Activated naive CD4-positive, alpha-beta T cell treated with Interleukin-2 at 50 U/mL for 16 hours (primary cell): ENCODE measurements at places on chromosomes 2 and 18.

GRCh38 chr2:99643787-99644418, 154.1 kb upstream of the REV1 start:
- DNase-seq: no peak

DNA sequence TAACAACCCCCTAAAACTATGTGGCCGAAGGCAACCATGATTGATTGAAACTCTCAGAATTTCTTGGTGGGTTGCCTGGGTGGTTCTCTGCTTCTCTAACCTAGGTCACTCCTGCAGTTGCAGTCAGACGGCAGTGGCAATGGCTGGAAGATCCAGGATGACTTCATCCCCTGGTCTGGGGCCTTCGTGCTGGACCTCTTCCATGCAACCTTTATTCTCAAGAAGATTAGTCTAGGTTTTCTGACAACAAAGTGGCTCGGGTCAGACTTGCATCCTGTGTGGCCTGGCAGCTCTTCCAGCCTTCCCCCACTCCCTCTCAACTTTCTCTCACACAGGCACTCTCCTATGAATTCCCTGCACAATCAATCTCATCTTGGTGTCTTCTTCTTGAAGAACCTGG, 76.4 kb downstream of the METTL4 start:
- DNase-seq: no peak

GRCh38 chr2:26655611-26656195, 14.5 kb upstream of the CIB4 start:
- DNase-seq: no peak

GRCh38 chr2:64792300-64792699, 138.6 kb upstream of the SERTAD2 start:
- DNase-seq: no peak

DNA sequence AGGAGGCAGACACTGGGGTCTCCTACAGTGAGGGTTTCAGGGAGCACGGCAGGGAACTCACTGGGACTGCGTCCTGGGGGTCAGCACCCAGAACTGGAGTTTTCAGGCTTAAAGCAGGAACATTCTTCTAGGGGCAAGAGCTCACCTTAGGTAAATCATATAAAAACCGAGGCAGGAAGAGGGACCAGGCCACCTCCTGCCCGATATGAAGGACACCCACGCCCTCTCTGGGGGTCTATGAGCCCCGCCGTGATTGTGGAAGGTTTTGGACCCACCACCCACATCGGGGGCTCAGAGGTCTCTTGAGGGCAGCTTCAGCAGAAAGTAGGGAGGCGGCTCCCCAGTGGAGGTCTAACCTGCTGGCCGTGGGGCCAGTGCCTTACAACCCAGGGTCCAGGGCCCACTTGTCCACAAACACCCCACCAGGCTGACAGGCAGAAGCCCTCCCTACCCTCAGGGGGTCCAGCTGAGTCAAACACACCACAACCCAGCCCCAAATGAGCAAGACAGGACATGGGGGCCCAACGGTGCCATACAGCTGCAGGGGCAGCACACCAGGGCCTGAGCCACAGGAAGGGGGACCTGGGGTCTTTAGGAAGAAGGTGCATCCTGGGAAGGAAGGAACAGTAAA, 25.3 kb downstream of the CROCC2 start:
- DNase-seq: no peak

- no peak for DNase-seq
Observed at GRCh38 chr2:32678825-32679224, 51.0 kb downstream of the TTC27 start.

- no peak for DNase-seq
Observed at GRCh38 chr2:25337276-25337675, 4.4 kb downstream of the DNMT3A start.
